ENCODE measurements at places on chromosomes 4 and X. TPM values are rescaled to one million over a fixed set of nuclear protein-coding genes. Genes with fewer than 3 reads are reported as not detected.

ATOH1 gene
- not detected for total RNA-seq

ANK2 gene
- 9.7 TPM for total RNA-seq

GRCh38 chr4:120939693-120940092 is 17.2 kb upstream of the PRDM5 start:
- no peak for DNase-seq
- no peaks in the 10 kb centered on the region for H3K4me1 ChIP-seq
- H3K27me3 ChIP-seq: no peaks in the 10 kb centered on the region

DNA sequence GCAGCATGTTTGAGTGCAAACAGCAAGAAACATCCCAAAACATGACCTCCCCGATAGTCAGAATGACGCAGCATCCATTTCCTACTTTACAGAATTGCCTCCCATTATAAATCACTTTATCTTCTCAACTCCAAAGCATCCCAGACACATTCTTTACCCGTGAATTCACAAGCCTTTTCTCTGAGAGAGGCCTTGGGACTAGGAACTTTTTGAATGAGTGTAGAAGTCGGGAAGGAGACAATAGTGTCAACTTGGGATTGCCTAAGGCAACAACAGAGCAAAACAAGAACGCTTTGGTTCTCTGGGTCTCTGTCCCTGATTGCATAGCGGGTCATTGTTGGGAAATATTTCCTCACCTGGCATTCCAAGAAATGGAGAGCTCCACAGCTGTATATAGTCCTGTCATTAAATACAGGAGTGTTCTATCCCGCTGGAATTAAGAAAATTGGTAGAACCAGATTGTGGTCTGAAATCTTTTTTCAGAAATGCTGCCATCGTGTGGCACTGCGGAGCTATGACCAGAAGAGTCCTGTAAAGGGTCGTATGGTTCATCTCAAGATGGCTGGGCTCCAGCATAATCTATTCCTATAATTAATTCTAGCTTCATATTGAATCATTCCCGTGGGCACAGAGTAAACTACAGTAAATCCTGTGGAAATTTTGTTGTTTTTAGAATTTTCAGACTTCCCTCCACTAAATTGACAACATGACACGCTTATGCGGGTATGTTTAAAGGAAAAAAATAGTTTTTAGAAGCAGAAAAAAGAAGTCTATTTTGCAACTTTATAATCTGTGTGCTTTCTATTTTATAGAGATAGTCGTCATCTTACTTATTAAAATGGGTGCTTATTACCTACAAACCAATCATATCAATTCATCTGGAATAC is 2.0 kb upstream of the SPP1 start:
- no peak overlapping the region for H3K27ac ChIP-seq
- no peaks in the 10 kb centered on the region for H3K27me3 ChIP-seq

DNA sequence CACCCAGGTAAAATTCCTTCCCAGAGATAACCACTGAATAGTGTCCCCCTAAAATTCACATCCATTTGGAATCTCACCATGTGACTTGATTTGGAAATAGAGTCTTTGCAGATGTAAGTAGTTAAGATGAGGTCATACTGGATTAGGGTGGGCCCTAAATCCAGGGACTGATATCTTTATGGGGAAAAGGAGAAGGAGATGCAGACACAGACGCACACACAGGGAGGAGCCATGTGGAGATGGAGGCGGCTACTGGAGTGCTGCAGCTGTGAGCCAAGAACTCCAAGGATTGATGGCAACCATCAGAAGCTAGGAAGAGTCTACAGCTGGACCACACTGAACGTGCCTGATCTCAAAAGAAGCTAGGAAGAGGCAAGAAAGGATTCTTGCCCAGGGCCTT is 96.6 kb upstream of the SRD5A3 start:
- no peaks in the 10 kb centered on the region for H3K36me3 ChIP-seq
- no peaks in the 10 kb centered on the region for H3K27me3 ChIP-seq
- DNase-seq: no peak
- no peaks in the 10 kb centered on the region for H3K4me1 ChIP-seq
- no peak overlapping the region for H3K4me3 ChIP-seq
- H3K27ac ChIP-seq: no peak overlapping the region

DNA sequence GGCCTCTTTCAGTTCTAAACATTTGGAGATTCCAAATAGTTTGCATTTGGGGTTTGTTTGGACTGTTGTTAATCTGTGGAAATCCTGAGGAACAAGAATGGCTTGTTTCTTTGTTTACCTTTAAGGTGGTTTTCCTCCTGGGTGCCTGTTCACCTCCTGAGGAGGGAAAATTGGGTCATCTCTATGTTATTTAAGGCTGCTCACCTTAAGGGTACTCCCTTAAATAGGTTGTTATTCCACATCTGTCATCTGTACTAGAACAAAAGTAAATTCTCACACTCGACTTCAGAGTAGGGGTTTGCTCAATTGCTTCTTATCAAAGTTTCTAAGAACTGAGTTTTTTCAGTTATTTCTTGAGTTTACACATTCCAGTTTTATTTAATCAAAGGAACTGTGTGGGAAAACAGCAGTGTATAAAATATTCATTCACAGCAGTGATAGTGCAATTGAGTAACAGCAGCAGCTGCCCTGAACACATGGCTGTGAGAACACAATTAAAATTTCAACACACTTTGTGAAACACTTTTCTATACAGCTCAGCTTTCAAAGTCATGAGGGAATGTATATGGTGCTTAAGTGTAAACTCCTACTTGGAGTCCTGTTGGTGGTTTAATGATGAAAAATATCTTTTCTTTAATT is 238.5 kb upstream of the PGRMC2 start:
- no peaks in the 10 kb centered on the region for H3K36me3 ChIP-seq
- no peak overlapping the region for H3K4me3 ChIP-seq
- H3K27me3 ChIP-seq: no peaks in the 10 kb centered on the region
- no peak for DNase-seq
- H3K27ac ChIP-seq: no peak overlapping the region

DNA sequence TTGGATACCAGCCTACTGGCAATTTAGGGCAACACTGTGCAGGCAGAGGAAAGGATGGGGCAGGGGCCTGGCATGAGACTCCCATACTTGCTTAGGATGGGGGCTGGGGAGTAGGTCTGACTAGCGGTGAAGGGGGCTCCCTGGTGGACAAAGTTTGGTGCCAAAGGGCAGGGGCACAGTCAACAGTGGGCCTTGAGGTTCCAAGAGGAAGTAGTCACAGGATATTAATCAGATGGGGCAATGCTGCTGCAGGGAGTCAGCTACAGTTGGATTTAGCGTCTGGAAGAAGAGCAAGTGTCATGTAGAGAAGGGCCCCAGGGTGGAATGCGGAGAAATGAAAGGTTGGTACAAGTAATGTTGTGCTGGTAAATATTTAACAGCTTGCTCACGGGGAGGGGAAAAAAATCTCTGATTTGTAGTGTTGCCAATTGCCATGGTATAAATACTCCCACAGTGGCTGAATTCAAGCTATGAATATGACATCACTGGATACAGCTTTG is 139.4 kb downstream of the PJA1 start:
- no peak overlapping the region for H3K27ac ChIP-seq
- H3K4me1 ChIP-seq: peaks cover 11% of the 10 kb centered on the region
- H3K36me3 ChIP-seq: no peaks in the 10 kb centered on the region

GRCh38 chr4:120671538-120671937 is 251.0 kb downstream of the PRDM5 start:
- no peaks in the 10 kb centered on the region for H3K27me3 ChIP-seq
- DNase-seq: no peak
- no peaks in the 10 kb centered on the region for H3K36me3 ChIP-seq
- no peak overlapping the region for H3K27ac ChIP-seq

DNA sequence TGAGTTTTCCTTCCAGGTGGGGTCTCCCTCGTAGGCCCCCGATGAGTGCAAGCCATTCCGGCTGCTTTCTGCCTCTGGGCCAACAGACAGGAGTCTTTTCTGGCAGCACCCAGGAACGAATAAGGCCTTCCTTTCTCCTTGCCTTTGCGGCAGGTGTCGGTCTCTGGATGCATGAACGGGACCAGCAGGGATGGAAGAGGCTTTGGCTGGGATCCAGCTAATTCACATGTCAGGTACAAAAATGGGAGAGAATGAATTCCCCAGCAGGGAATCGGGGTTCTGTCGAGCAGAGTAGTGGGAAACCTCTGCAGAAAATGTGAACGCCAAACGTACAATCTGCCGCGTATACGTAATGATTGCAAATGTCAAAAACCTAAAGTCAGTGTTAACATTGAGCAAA is 146.1 kb upstream of the TBL1X start:
- H3K27me3 ChIP-seq: no peaks in the 10 kb centered on the region
- no peaks in the 10 kb centered on the region for H3K4me1 ChIP-seq
- no peak overlapping the region for H3K27ac ChIP-seq
- H3K4me3 ChIP-seq: no peak overlapping the region
- no peak for DNase-seq

- no peak overlapping the region for H3K27ac ChIP-seq
- no peaks in the 10 kb centered on the region for H3K4me1 ChIP-seq
- no peaks in the 10 kb centered on the region for H3K27me3 ChIP-seq
- H3K4me3 ChIP-seq: no peak overlapping the region
- no peaks in the 10 kb centered on the region for H3K36me3 ChIP-seq
Measured at GRCh38 chr4:149136951-149137620, 678.6 kb downstream of the IQCM start.

GRCh38 chrX:29671421-29671820 is 543.9 kb upstream of the MAGEB2 start:
- H3K36me3 ChIP-seq: no peaks in the 10 kb centered on the region
- no peak for DNase-seq
- H3K4me1 ChIP-seq: no peaks in the 10 kb centered on the region
- H3K27me3 ChIP-seq: no peaks in the 10 kb centered on the region
- H3K4me3 ChIP-seq: no peak overlapping the region
- H3K27ac ChIP-seq: no peak overlapping the region

DNA sequence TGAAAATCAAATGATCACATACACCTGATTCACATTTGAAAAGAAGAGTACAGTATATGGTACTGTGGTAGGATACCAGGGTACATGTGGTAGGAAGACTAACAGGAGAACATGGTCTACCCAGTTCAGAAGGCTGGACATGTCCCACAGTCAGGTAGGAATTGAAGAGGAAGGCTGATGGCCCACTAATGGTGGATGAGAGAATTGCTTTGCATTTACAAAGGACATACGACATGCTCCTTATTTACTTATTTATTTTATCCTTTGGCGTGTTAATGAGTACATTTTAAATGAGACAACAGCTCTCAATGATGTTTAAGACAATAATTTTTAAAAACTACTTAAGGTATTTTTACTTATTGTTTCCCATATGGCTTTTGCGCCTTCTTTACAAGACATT is 106.7 kb upstream of the BMP2K start:
- no peaks in the 10 kb centered on the region for H3K27me3 ChIP-seq
- no peaks in the 10 kb centered on the region for H3K36me3 ChIP-seq
- peaks cover 29% of the 10 kb centered on the region for H3K4me1 ChIP-seq
- no peak for DNase-seq

All from upper lobe of left lung (tissue), 6 donors.